ENCODE measurements at places on chromosomes 16 and 17. TPM values are rescaled to one million over a fixed set of nuclear protein-coding genes. Genes with fewer than 3 reads are reported as not detected.
A peak's percentile ranks its signal among the peaks of the same experiment; 100 is the strongest.

GRCh38 chr16:10754941-10755340, 11.3 kb downstream of the NUBP1 start:
- no peak for DNase-seq
- peaks cover 25% of the 10 kb centered on the region for H3K36me3 ChIP-seq
- H3K4me1 ChIP-seq = peaks cover 7% of the 10 kb centered on the region
- H3K27ac ChIP-seq = no peak overlapping the region

GRCh38 chr17:74921026-74921681, 1.9 kb downstream of the USH1G start:
- peaks cover 75% of the 10 kb centered on the region for H3K27me3 ChIP-seq
- no peak overlapping the region for H3K27ac ChIP-seq
- DNase-seq = no peak
- no peaks in the 10 kb centered on the region for H3K4me1 ChIP-seq
- peaks cover 3% of the 10 kb centered on the region for H3K36me3 ChIP-seq
- no peak overlapping the region for H3K4me3 ChIP-seq

GRCh38 chr17:70786081-70786480, 616.7 kb downstream of the KCNJ2 start:
- H3K4me3 ChIP-seq = no peak overlapping the region
- H3K4me1 ChIP-seq = no peaks in the 10 kb centered on the region
- H3K36me3 ChIP-seq = no peaks in the 10 kb centered on the region
- no peak for DNase-seq
- H3K27me3 ChIP-seq = no peaks in the 10 kb centered on the region
- H3K27ac ChIP-seq = no peak overlapping the region

DNA sequence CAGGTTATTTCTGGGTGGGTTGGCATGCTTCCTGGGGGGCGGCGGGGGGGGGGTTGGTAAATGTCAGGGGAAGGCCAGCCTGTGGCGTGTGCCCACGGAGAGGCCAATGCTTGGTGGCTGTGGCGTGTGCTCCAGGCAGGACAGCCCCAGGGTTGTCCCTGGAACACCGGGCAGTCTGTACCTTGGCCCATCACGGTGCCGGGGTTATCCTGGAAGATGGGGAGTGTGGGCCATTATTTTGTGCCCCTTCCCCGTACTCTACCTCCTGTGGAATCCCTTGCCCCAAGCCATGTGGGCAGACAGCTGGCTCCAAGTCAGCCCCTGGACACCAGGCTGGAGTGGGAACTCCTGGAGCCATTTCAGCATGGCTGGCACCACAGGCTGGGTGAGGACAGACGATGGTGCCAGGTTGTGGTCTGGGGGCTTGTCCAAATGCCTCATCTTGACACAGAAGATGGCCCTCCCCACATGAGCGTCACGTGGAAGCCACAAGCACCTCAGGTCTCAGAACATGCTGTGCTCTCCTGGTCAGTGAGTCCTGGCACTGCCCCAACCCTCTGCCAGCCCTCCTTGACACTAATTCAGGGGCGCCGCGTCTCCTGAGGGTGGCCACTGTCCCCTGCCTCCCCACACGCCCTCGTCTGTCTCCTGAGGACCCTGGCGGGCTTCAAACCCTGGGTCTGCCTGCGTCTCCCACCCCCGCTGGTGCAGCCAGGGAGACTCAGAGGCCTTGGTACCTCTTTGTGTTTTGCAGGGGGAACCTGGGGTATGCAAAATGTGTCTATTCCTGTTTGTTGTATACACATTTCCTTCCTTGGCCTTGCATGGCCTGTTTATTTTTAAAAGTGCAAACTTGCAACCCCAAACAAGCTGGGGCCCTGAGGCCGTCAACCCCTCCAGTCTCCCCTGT, 4.3 kb downstream of the SLC16A3 start:
- H3K27me3 ChIP-seq = no peaks in the 10 kb centered on the region
- no peak for DNase-seq
- H3K4me3 ChIP-seq = no peak overlapping the region
- H3K4me1 ChIP-seq = peaks cover 20% of the 10 kb centered on the region
- peaks cover 48% of the 10 kb centered on the region for H3K36me3 ChIP-seq

DNA sequence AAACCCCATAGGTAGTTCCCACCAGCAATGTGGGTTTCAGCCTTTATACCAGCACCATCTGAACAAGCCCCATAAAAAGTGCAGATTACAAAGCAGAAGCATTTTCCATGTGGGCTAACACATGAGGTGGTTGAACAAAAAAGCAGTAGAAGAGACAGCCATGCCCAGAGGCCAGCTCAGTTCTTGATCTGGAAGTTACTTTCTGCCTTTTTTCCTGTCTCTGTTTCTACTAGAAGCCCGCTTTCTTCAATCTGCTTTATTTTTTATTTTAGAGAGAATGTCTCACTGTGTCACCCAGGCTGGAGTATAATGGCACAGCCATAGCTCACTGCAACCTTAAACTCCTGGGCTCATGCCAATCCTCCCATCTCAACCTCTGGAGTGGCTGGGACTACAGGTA, 31.5 kb upstream of the APOH start:
- H3K27me3 ChIP-seq = no peaks in the 10 kb centered on the region
- H3K4me1 ChIP-seq = peaks cover 9% of the 10 kb centered on the region
- no peak overlapping the region for H3K27ac ChIP-seq
- no peaks in the 10 kb centered on the region for H3K36me3 ChIP-seq
- H3K4me3 ChIP-seq = no peak overlapping the region

DNA sequence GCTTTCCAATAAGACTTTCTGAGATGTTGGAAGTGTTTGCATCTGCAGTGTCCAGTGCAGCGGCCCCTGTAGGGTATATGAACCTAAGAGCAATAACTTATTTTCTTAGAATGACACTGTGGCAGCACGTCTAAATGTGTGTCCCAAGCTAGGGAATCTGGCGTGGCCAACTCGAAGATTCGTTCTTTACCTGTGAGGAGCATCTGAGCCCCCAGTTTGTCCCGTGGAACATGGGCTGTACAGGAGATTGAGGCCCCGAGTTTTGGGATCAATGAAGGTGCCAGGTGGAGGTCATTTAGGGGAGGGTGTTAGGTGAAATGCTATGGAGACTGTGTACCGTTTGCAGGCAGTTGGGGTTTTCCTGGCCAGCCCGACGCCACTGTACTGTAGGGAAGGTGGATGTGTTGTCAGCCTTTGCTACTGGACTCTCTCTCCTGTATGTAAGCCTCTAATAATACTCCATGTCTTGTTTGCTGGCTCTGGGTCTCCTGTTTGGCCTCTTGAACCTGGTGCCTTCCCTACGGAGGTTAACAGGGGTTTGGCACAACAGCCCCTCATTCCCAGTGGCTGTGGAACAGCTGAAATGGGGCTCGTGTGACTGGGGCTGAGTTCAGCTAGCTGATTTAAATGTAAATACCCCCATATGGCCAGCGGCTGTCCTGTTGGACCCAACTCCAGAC, 45.5 kb upstream of the SDK2 start:
- H3K4me1 ChIP-seq = no peaks in the 10 kb centered on the region
- H3K36me3 ChIP-seq = no peaks in the 10 kb centered on the region
- no peak overlapping the region for H3K27ac ChIP-seq

GRCh38 chr17:46979147-46979863, at the start of gene RPRML:
TSS of gene RPRML (minus strand) at chr17:46979253. CDS start at chr17:46979007, 246 bp downstream.
- H3K36me3 ChIP-seq = no peaks in the 10 kb centered on the region
- peak within 1 kb of the TSS; percentile 61 for H3K4me3 ChIP-seq
- no peak within 1 kb of the TSS for H3K27ac ChIP-seq
- DNase-seq = peak; percentile 59
- H3K4me1 ChIP-seq = no peaks in the 10 kb centered on the region

- H3K27me3 ChIP-seq = no peaks in the 10 kb centered on the region
- H3K27ac ChIP-seq = no peak overlapping the region
- no peaks in the 10 kb centered on the region for H3K4me1 ChIP-seq
- H3K36me3 ChIP-seq = no peaks in the 10 kb centered on the region
Measured at GRCh38 chr17:10013365-10014112, 108.5 kb upstream of the RCVRN start.

DNA sequence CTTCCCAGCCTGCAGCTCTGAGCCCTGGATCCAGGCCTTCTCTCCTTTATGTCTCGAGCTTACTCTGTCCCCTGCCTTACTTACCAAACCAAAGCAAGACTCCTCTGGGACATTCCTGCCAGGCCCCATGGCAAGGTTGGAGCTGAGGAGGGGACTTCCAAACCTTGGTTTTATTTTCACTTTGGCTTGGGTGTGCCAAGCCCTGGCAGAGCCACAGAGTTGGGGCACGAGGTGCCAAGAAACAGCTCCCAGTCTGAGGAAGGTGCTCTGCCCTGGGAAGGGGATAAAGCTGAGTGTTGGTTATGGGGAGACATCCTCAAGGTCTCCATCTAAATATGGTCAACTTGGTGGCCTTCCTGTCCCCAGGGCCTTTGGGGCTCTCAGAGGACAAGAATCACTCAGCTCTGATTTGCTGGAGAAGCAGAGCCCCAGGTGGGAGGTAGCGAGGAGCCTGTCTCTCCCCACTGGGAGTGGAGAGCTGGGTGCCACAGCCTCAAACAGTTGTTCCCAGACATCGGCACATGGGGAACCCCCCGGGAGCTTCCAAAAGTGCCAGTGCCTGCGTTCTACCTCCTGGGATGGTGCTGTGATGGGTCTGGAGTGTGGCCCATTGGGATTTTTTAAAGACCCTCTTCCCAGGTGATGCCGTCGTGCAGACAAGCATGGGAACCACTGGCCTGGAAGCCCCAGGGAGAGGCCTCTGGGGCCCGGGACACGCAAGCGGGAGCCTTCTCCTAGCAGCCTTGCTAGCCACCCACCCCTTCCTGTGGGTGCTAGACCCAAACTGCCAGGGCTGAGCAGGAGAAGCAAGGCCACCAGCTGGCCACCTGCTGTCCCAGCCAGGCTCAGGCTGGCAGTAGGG, 10.3 kb downstream of the NLRC5 start:
- peaks cover 13% of the 10 kb centered on the region for H3K27me3 ChIP-seq
- H3K27ac ChIP-seq = no peak overlapping the region
- no peak overlapping the region for H3K4me3 ChIP-seq
- peaks cover 4% of the 10 kb centered on the region for H3K36me3 ChIP-seq
- DNase-seq = no peak
- H3K4me1 ChIP-seq = no peaks in the 10 kb centered on the region

DNA sequence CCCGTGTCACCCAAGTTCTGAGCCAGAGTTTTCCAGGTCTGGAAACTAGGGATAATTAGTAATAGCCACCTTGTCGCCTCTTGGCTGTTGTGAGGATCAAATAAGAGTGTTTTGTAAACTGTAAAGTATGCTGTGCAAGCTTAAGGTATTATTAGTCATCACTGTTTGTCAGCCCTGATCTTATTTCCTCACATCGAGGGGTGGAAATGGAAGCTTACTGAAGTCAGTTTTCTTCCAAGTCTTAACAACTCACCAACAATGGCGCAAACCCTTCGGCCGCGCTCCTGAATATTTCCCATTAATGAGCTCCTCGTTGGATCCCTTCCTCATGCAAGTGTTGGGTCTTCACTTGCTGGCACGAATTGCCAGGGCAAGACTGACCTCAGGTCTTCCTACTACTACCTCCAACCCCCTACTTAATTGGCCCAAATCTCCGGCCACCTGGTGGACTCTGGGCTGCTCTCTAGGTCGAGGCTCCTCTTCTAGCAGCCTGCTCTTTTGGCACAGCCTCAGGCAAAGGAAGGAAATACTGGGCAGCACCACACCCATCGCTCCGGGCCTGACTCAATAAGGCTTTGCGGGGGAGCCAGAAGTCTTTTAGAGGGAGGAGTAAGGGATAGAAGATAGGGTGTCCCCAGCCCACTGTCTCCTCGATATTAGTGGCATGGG, 885 bp upstream of the SLC35B1 start:
- H3K36me3 ChIP-seq = peaks cover 53% of the 10 kb centered on the region
- no peak for DNase-seq
- H3K27ac ChIP-seq = peak overlapping the region; percentile 99
- H3K4me3 ChIP-seq = peak overlapping the region; percentile 96

- H3K36me3 ChIP-seq = no peaks in the 10 kb centered on the region
- DNase-seq = peak; percentile 78
- H3K27me3 ChIP-seq = no peaks in the 10 kb centered on the region
- H3K4me3 ChIP-seq = no peak overlapping the region
- no peak overlapping the region for H3K27ac ChIP-seq
Measured at GRCh38 chr17:48215583-48216139, 108.1 kb downstream of the SNX11 start.

DNA sequence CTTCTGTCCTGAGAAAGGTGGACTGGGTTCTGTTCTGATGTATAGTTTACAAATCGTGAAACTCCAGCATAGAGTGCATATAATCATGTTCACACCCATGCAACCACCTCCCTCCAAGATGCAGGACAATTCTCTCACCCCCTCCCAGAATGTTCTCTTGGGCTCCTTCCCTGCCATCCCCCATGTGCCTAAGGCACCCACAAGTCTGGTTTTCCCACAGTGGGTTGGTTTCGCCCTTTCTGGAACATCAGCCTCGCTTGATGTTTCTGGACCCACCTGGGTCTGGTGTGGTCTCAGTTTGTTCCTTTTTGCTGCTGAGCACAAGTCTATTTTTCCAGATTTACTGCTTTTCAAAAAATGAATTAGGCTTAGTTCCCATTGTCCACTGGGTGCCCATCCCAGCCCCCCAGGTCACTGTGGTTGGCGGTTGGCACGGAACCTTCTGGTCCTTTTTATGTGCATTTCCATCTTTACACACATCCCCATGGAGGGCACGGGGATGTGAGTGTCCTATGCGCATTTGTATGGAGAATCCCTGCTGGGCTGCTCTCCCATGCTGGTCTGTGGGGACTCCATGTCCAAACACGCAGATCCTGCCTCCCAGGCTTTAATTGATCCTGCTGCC, 19.0 kb downstream of the MAP2K3 start:
- H3K4me3 ChIP-seq = no peak overlapping the region
- DNase-seq = no peak
- no peak overlapping the region for H3K27ac ChIP-seq

GRCh38 chr16:425740-426114, 278 bp downstream of the RAB11FIP3 start:
- DNase-seq = no peak
- peaks cover 20% of the 10 kb centered on the region for H3K36me3 ChIP-seq
- no peak overlapping the region for H3K27ac ChIP-seq
- peaks cover 21% of the 10 kb centered on the region for H3K27me3 ChIP-seq

Gene SLFN12
- 0.44 TPM for total RNA-seq

Gene FOXL1
- total RNA-seq = 14.5 TPM

Gene SOCS3
- total RNA-seq = 51.6 TPM

Gene SLC7A6OS
- total RNA-seq = 28.4 TPM

Gene ZFP90
- total RNA-seq = 32.1 TPM

Gene ASGR1
- 0.26 TPM for total RNA-seq

Gene GPR142
- total RNA-seq = not detected

Gene SLC13A5
- total RNA-seq = 0.71 TPM

Gene PLEKHH3
- total RNA-seq = 45.0 TPM

Gene TAF15
- total RNA-seq = 284 TPM

Gene RAB26
- 12.3 TPM for total RNA-seq
